ENCODE measurements at places on chromosomes 1 and 21.

DNA sequence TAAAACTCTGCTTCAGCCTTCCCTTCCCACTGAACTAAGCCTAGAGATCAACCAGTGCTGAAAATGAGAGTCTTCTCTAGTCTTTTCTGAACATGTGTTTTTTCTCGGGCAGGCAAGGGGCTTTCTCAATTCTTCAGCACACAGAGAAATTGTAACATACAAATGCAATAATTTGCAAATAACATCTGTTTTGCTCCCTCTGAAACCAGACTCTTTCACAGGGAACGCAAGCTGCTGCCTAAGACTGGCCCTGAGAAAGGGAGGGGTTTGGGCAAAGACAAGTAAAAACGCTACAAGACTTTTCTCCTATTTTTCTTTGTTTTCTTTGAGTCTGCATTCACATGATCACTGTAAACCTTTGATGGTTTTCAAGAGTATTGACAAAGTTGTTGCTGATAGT lies 39.6 kb upstream of the VN1R5 start:
- no peak for DNase-seq

GRCh38 chr1:230285351-230285750 lies 140.8 kb downstream of the PGBD5 start:
- DNase-seq, result no peak

DNA sequence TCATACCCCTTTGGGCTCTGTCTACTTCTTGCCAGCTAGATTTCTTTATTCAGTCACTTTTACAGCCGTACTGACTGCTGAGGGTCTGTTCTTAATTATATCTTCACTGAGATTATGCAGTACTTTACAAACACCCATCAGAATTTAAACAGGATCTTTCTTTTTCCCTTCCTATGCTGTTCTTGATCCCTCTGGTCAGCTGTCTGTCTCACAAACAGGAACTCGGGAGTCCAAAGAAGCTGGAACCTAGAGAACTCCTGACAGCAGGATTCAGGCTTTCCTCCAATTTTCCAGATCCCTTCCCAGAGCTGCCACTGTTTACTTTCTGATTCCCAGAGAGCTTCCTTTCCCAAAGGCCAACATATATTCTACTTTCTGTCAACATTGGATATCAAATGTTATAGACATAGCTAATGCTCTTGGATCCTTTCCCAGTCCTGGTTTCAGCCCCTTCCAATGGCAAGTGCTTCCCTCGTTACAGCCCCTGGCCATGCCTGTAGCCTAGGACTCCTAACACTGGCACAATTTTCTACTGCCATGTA lies 59.5 kb downstream of the ATP2B4 start:
- DNase-seq, result no peak

DNA sequence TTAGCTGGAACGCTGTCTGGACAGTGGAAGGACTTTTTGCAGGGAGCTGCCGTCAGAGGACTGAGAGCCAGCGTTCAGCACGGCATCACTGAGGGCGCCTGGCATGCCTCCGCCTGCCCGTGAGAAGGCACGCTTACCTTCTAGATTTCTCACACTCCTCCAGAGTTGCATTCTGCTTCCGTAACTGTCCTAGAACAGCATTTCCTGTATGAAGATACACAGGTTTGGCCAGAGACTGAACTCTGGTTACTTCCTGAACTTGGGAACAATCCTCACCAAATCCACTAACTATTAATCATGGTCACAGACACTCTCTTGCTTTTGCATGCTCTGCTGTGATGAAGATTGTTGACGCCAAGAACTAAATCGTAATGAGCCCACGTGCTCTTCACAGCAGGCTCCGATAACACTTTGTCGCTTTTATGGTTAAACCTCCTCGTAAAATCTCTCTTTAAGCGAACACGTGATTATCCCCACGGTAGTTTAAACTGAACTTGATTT lies 93.5 kb downstream of the KIF26B start:
- DNase-seq, result no peak

DNA sequence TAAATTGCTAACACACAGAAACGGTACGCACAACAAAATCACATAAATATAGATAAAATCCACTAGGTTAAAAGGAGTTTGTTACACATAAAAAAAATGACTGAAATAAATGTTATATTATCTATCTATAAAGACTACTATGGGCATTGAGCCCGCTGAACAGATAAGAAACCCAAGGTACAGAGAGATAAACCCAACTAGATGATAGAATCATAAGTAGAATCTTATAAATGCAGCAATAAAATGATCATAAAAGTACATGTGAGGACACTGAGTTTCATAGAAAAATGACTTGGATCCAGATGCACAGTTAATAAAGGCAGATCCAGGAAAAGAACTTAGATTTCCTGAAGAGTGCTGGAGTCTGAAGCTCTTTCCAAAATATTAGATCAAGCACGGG lies 128.7 kb downstream of the RGS7 start:
- DNase-seq, result no peak

DNA sequence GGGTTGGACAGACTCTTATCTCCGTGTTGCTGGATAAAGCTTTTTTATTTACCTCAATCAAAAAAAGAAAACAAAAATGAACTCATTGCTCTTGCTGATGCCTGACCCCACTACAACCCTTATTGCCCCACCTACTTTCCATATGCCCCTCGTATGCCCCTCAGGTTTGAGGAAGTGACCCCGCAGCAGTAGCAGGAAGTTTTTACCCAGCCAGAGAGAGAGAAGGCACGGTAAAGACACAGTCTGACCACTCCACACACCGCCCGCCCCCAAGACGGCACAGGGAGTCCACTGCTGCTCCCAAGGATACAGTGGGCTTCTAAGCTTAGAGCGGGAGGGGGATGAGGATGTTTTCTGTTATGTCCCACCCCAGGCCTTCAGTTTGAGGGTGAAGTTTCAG lies 9.8 kb downstream of the PLEKHO1 start:
- no peak for DNase-seq

- no peak for DNase-seq
Measured at GRCh38 chr1:215651867-215652266, 84.8 kb downstream of the KCTD3 start.

- no peak for DNase-seq
Measured at GRCh38 chr1:118821801-118822200, 166.3 kb downstream of the TBX15 start.

DNA sequence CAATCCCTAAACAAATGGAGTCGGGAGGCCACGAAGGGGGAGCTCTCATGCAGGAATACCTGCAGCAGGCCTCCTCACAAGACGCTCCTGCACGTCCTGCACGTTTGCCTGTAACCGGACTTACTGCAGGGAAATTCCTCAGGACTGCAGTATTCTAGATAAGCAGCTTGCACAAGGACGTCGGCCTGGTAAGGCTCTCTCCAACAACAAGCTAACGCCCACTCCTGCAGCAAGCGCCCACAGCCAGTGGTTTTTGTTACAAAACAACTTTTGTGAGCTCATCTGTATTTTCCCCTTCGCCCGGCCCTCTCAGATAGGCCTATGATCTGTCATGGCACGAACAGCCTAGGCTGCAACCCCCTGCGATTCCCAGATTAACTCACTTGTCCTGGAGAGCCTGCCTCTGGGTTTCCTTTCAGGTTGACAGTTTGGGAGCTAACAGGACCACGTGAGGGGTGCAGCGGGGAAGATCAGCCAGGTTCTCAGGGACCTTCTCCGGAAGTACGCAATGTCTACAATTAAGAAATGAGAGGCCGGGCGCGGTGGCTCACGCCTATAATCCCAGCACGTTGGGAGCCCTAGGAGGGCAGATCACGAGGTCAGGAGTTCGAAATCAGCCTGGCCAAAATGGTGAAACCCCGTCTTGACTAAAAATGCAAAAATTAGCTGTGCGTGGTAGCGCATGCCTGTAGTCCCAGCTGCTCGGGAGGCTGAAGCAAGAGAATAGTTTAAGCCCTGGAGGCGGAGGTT lies 921 bp upstream of the MIB2 start:
- peak; percentile 99 for DNase-seq
